Urinary bladder (tissue), 4 donors: ENCODE measurements at places on chromosomes 16 and 17. TPM values are rescaled to one million over a fixed set of nuclear protein-coding genes. Genes with fewer than 3 reads are reported as not detected.

PLK1 gene
- 1.3 TPM for polyA plus RNA-seq

BMERB1 gene
- polyA plus RNA-seq: 77.0 TPM

RND2 gene
- 1.5 TPM for polyA plus RNA-seq

NGFR gene
- 18.4 TPM for polyA plus RNA-seq

ODF4 gene
- not detected for polyA plus RNA-seq

CSH2 gene
- polyA plus RNA-seq: not detected

TRIM37 gene
- polyA plus RNA-seq: 16.5 TPM

PRR11 gene
- polyA plus RNA-seq: 0.86 TPM

NECAB2 gene
- 0.20 TPM for polyA plus RNA-seq

PRRT2 gene
- 8.2 TPM for polyA plus RNA-seq

GNGT2 gene
- polyA plus RNA-seq: 4.7 TPM

ESRP2 gene
- 7.1 TPM for polyA plus RNA-seq

COTL1 gene
- polyA plus RNA-seq: 82.7 TPM

ARHGDIG gene
- 0.95 TPM for polyA plus RNA-seq

ATP2C2 gene
- 2.3 TPM for polyA plus RNA-seq

ANTKMT gene
- polyA plus RNA-seq: 29.3 TPM

TMC5 gene
- 0.05 TPM for polyA plus RNA-seq

LLGL2 gene
- polyA plus RNA-seq: 15.1 TPM

FKBP10 gene
- polyA plus RNA-seq: 84.5 TPM

HBQ1 gene
- not detected for polyA plus RNA-seq

C17orf113 gene
- 1.5 TPM for polyA plus RNA-seq

HSD17B2 gene
- polyA plus RNA-seq: 83.2 TPM
